Activated CD4-positive, CD25-positive, alpha-beta regulatory T cell treated with anti-CD3 and anti-CD28 coated beads, Interleukin-2, amount 50 U/mL, for 24 hours (primary cell): ENCODE measurements at places on chromosomes 12 and 14.

DNA sequence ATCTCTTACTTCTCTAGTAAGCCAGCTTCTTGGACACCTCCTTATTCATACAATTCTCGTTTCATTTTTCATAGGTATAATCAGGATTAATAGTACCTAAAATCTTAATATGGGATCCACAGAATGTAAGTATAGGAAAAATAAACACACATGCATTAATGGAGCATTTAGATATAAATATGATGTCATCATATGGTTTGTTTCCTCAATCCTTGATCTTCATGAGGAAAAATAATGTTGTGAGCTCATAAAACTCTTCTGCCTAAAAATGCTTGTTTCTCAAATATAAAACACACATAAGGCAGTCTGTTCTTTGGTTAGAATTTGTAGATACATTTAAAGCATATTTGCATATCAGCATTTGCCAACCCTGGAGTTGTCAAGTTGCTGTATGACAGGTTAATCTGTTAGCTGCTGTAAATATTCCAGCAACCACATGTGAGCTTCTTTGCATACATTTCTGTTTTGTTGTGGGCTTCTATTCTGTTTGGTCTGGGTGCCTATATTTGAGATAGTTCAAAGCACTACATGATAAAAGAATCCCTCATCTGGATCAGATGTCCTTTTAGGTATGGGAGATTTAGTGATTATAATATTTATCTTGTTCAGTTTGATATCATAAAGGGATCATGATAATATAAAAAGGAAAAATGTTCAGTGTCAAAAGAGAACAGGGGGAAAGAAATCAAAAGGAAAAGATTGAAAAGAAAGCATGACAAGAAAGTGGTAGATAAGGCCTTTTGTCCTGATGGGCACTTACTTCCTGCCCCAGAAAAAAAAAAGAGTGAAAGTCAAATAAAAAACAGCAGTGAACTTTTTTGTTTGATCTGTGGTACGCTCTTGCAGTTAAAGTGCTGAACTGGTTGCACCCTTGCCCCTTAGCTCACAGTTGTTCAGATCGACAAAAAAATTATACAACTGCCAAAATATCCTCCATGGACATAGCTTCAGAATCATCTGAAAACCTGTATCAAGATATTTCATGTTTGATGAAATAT lies 68.6 kb downstream of the ACSS3 start:
- no peak for ATAC-seq

DNA sequence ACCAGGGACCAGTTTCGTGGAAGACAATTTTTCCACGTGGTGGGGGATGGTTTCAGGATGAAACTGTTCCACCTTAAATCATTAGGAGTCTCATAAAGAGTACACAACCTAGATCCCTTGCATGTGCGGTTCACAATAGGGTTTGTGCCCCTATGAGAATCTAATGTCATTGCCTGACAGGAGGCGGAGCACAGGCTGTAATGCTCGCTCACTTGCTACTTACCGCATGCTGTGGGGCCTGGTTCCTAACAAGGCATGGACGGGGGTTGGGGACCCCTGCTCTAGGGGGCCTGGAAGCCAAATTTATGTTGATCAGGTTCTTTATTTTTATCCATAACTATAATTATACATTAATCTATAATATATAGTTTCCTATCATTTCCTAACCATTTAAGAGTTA lies 315.3 kb downstream of the MED13L start:
- ATAC-seq, result no peak

- no peak for ATAC-seq
These were observed 152.2 kb downstream of the SLC15A4 start for GRCh38 chr12:128671528-128672042.

DNA sequence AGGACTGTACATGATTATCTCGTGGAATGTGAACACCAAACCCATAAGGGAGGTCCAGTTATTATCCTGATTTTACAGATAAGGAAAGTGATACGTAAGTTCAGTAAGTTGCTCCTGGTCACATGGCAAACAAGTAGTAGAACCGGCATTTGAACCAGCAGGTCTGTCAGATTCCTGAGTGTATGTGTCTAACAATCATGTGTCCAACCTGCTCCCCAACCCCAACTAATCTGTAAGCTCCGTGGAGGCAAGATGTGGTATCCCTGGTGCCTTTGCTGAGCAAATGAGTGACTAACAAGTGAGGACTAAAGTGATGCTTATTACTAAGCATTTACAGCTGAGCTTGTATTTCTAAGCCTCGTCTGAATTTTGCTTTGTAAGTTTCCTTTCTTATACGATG lies 65.9 kb downstream of the PTPN21 start:
- no peak for ATAC-seq

GRCh38 chr12:92275443-92276154 lies 130.0 kb upstream of the BTG1 start:
- no peak for ATAC-seq

DNA sequence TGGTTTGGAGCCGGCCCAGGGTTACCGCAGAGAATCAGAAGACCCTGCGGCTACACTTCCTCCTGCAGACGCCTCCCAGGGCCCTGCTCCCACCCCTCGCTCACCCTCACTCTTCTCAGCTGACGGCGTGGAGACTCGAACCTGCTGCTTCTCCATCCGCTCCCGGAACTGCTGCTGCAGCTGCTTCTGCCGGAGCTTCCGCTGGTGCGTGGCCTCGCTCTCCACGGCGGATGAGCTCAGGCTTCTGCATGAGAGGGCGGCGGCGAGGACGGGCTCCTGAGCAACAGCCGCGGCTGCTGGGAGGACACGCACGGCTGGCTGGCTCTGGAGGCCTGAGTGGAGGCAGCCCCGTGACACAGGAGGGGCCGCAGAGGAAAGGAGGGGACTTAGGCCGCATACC lies 33.3 kb downstream of the RAD52 start:
- no peak for ATAC-seq

GRCh38 chr14:105577314-105577861 lies 51.0 kb downstream of the TMEM121 start:
- ATAC-seq, result no peak

DNA sequence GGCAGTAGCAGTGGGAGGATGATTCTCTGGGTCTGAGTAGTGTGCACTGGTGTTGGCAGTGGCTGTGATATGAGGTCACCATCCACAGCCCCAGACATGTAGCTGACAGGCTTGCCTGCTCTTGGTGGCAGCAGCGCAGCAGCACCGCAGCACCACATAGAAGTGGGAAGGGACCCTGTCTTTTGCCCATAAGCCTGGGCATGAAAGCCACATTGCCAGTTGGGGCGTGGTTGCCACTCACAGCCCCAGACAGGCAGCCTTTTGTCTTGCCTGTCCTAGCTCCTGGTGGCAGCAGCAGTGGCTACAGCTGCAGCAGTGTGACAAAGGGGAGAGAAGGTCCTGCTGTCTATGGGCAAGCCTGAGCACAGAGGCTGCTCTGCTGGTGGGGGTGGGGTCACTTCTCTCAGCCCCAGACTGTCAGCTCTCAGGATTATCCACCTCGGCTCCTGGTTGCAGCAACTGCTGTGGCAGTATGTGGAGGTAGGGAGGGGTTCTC lies 71.5 kb downstream of the BRMS1L start:
- no peak for ATAC-seq

DNA sequence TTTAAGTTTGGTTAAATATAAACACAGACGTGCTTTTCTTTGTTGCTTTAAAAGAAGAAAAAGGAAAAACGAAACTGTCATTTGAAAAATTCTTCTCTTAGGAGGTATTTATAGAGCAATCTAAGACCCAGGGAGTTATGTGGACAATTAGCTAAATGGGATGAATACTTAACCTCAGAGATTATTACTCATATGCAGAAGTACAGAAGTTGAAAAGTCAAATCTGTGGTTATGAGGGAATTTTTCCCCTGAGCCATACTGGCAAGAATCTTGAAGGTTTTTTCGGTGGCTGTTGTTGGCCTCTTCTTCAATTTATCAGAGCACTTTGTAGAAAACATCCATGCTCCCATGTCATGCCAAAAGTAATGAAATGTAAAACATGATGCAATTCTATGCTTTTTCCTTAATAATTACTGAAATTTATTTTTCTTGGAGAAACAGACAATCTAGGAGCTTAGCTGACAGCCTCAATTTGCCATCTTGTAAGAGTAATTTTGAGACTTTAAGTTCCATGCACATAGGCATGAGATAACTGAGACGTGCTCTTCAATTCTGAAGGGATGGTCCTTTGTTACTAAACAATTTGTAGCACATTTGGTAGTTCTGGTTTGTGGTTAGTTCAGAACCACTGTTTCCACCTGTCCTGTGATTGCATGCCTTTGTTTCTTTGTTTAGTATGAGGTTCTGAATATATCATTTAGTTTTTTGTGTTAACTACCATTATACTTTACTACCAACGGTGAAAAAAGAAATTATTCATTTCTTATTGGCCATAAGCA lies 126.6 kb downstream of the BCAT1 start:
- ATAC-seq, result peak; percentile 59

- no peak for ATAC-seq
These were observed 363.8 kb upstream of the USP15 start for GRCh38 chr12:61896436-61896835.
